ENCODE measurements at places on chromosomes 6 and 20.

DNA sequence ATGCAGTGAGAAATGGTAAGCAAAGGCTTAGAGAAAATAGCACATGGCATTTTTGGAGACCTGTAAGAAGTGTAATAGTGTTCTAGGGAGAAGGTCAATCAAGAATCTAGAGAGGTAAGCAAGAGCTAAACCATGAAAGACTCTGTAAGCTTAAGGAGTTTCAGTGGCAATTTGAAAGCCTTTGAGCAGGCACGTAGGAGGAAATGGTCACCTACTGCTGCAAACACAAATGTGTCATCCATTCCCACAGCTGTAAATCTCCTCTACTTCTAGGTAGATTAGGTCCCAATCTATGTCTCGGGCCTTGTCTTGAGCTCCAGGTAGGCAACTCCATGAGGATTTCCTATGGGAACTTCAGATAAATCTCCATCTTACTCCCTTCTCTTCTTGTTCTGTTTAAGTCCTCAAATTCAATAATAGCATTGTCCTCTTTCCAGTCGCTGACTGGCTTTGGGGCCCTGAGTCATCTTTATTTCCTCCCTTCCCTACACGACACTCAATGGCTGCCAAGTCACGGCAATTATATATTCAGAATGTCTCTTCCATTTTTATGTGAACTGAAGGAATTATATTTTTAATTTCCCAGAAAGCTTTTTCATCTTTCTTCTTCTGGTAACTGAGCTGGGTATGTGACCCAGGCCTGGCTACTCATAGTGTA is 24.2 kb upstream of the PAQR8 start:
- no peak for DNase-seq

DNA sequence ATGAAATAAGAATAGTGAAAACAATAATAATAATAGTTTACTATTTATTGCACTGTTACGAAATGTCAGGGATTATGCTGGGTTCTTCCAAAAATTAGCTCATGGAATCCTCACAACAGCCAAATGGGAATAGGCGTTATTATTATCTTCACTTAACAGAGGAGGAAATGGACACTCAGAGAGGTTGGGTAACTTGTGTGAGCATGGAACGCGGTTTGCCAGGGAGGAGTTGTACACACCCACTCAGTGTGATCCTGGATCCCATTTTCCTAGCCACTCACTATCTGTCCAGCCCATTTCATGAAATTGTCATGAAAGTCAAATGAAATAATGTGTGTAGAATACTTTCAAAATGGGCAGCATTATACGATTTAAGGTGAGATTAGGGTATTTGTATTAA is 4.6 kb downstream of the NELFCD start:
- DNase-seq: no peak

GRCh38 chr20:57270204-57270984 is 4.0 kb upstream of the BMP7 start:
- no peak for DNase-seq

GRCh38 chr6:40710626-40711330 is 123.6 kb upstream of the LRFN2 start:
- no peak for DNase-seq

All from putamen (tissue), 1 donor.